ENCODE measurements at places on chromosomes 4 and X. TPM values are rescaled to one million over a fixed set of nuclear protein-coding genes. Genes with fewer than 3 reads are reported as not detected.

- DNase-seq: no peak
These were observed 3.1 kb upstream of the SH3TC1 start for GRCh38 chr4:8195841-8196458.

DNA sequence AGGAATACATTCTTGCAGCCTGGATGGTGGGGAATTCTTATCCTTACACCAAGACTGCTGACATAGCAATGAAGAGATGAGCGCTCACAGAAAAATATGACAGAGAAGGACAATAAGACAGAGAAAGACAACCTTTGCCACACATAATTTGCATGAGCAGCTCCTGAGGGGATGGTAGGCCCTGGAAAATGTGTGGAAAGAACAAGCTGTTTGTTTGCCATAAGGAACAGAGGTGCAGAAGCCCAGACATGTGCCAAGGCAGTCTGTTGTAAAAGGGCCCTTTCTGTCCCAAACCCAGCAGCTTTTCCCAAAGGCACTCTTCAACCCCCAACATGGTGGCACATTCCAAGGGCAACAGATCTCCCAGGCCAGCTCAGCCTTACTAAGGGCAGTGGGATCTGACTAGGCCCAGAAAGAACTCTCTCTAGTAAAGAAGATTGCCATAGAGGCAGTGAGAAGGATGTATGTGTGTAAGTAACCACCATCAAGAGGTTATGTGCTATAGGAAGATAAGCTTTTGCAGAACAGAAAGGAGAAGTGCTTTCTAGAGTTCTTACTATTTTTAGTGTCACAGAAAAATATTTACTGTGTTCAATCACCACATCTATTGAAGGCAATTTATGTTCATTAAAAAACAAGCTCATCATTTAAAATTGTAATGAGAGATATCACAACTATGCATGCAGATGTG is 287.0 kb upstream of the RASGEF1B start:
- no peak for DNase-seq

DNA sequence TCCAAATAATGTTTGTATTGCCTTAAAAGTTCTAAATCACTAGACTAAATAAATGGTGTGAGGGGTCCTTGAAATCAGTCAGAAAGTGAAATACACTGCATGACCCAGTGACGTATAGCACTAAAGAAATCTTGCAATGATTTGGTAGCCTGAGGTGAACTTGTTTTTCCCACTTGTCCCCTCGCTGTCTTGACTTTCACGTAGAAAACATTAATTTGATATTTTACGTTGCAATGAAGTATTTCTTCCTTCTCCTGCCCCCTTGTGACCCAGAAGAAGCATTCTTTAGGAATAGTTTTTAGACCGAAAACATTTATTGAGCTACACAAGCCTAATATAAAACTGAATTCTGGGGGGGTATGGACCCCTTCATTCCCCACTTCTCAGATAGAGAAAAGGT is 3.7 kb downstream of the KLB start:
- no peak for DNase-seq

Gene LRP2BP
- total RNA-seq: 0.80 TPM

Gene CC2D2A
- total RNA-seq: not detected

Gene NUP62CL
- 2.5 TPM for total RNA-seq
